Lung microvascular endothelial cell (primary cell): ENCODE measurements at places on chromosomes 12 and 14. TPM values are rescaled to one million over a fixed set of nuclear protein-coding genes. Genes with fewer than 3 reads are reported as not detected.

DNA sequence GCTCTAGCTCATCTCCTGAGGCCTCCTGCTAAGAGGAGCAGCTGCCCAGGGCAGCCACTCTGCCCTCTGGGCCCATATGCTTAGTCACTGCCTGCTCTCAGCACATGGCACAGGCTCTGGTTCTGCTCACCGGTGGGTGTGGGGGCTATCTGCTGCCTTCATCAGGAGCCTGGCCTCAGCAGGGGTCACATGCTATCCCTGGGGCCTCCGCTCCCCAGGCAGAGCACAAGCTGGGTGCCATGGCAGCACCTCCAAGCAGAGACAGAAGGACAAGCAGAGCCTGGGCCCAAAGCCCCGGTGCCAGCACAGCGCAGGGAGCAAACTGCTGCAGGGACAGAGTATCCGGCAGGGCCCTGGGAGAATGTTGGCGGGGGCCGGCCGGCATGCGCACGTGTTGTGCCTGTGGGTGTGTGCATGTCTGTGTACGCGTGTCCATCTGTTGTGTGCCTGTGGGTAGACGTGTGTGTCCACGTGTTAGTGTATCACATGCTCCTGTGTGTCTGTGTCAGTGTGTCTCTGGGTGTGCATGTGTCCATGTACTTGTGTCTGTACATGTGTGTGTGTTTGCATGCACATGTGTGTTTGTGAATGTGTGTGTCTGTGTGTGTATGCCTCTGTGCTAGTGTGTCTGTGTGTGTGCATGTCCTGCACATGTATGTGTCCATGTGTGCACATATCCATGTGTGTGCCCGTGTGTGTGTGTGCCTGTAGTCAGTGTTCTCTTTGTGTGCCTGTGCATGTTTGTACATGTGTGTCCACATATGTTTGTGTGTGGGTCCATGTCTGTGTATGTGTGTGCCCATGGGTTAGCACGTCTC lies 326.9 kb downstream of the TMEM121 start:
- DNase-seq: no peak

- DNase-seq: no peak
Measured at GRCh38 chr14:63387711-63388110, 69.0 kb upstream of the GPHB5 start.

The DLGAP5 gene
- total RNA-seq: 3.6 and 18.3 TPM in 2 replicates

The NUDT4 gene
- 71.8 and 85.6 TPM in 2 replicates for total RNA-seq
